Activated CD4-positive, alpha-beta T cell treated with anti-CD3 and anti-CD28 coated beads, Interleukin-2, amount 50 U/mL, for 48 hours (primary cell): ENCODE measurements at places on chromosomes 13 and 19.

DNA sequence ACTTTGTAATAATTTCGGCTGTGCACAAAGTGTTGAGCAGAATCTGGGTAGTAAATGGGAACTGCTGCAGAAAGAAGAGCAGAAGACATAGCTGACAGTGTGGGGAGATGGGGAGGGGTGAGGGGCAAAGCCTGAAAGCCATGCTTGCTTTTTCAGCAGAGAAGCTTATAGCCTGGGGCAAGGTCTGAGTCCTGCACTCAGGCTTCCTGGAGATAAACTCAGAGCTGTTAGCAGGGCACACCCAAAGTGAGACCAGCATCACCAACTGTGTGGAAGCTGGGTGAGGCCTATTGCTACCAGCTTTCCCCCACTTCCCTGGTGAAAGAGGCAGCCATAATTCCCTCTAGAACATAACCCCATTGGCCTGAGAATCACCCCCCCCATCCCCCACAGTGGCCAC lies 15.6 kb upstream of the LHFPL6 start:
- no peak for DNase-seq

GRCh38 chr13:42214446-42214845 lies 57.5 kb upstream of the AKAP11 start:
- no peak for DNase-seq

DNA sequence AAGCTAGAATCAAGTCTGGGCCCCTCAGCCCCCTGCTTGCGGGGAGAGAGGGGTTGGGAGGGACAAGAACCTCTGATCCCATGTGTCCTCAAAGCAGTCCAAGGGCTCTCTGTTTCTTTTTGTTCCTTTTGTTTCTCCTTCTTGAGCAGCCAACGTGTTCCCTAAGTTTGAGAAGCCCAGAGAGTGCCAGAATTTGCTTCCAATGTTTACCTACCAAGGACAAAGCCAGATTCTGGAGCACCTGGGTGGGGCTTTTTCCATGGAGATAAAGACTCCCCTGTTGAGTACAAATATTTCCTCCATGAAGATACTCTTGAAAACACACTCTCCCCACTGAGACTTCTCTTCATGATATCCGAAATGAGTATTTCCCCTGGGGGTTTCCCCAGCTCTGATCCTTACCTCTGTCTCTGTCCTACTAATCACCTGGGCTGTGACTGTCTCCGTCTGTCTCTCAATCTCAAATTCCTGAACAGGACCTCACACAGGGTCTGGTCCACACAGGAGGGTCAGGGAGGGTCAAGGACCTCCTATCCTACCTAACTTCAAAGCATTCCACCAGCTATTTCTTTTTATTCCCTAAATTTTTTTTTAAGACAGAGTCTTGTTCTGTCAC lies 27.4 kb downstream of the CD177 start:
- DNase-seq: no peak

DNA sequence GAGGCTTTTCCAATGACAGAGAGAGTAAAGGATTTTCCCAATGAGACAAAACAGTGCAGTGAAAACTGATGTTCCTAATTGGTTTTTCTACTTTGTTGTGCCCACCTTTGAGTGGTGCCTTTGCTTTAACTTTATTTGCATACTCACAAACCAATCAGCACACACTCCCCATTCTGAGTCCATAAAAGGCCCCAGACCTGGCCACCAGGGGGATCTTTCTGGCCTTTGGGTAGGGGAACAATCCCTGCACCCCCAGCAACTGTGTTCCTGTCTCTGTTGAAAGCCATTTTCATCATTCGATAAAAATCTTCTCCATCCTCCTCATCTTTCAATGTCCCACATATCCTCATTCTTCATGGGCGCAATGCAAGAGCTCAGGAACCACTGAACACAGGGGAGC lies 252.8 kb downstream of the B3GLCT start:
- DNase-seq: no peak

DNA sequence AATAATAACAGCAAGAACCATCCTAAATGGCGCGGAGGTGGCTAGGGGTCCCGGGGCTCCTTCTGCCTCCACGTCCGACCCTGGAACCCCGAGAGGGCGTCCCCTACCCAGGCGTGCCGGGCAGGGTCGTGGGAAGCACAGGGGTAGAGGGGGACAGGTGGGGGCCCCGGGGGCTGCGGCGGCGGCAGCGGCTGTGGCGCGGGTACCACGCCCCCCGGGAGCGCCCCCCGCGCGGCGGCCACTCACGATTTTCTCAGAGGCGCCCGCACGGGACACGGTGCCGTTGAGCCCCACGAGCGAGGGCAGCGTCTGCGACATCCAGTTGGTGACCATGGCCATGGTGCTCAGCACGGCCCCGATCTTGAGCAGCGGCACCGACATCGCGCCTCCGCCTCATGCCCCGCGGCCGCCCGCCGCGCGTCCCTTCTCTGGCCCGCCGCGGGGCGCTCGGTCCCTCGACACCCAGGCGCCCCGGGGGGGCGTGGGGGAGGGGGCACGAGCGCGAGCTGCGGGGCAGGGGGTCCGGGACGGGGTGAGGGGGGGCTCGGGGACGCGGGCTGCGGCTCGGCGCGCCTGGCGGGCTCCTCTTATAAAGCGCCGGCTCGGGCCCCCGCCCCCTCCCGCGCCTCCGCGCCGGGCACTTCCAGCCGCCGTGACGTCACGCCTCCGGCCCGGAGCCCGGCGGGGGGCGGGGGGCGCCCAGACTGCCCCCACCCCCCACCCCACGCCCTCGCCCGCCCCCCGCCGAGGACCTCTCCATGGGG lies 22.9 kb downstream of the OLFM2 start:
- DNase-seq: no peak

DNA sequence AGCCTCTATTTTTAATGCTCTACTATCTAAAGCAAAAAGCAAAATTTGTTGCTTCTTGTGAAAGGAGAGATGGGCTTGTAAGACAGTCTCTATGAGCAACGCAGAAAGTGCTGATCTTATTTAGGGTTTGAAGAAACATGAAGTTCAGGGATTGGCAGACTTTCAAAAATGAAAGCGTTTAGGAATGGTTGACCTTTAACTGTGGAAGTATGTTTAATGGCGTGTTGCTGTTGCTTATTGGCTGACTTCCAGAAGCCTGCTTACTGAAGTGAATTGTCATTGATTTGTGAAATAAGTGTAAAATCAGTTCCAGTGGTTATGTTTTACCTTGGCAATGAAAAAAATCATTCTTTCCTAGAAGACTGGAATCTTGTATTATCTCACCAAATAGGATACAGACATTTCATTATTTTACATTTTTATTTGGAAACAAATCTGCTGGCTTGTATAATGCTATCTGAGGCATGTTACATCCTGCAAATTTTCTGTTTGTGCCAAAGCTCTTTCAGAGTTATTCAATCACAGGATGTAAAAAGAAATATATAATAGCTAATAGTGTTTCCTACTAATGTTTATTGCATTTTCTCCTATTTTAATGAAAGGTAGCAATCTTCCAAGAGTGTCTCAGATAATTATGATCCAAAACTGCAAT lies 221.3 kb upstream of the SLITRK6 start:
- no peak for DNase-seq

DNA sequence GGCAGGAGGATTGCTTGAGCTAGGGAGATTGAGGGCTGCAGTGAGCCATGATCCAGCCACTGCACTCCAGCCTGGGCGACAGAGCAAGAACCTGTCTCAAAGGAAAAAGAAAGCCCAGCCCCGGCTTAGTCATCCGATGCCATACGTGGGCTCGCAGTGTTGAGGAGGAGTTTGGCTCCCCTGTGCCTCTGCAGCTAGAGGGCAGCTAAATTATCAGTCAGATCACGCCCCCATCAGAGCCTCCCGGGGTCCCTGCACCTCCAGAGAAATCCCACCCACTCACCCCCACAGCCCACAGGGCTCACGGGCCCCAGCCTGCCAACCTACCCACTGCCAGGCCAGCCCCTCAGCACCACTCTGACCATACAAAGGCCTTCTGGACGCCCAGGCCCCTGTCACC lies 27.6 kb downstream of the MAU2 start:
- DNase-seq: no peak

DNA sequence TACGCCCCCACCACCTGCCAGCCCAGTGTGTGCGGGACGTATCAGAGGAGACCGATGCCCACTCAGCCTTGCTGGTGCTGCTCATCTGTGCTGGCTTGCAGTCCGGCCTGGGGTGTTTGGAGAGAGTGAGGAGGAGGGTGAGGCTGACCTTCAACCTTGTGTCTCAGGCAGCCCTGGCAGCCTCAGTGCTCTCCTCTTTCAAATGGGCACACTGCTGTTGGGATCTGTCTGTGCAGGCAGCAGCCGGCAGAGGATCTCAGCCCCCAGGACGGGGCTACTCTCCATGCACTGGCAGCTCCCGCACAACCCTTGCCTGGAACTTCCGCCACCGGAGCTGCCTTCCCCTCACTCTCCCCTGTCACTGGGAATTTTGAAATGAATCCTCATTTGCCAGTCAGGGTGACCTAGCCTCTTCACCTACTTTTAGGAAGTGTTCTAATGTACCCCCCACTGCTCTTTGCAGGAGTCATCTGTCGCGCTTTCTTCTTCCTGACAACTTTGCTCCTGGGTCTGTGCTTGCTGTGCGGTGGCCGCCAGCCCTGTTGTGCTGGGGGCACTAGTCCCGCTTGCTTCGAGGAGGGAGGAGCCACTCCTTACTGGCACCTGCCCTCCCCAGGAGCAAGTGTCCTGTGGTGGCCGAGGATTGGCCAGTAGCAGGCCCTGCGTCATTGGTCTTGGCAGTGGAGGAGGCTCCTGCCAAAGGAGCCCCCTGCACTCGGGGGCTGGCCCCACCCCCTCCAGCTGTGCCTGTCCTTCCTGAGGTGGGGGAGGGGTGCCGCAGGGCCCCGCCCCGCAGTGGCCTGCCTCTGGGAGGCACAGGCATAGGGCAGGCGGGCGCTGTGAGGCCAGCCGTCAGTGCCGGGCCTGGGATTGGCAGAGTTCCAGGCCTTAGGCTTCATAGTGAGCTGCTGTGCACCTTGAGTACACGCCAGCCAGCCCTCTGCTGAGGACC lies 53.4 kb downstream of the TSSK6 start:
- DNase-seq: no peak

- no peak for DNase-seq
Measured at GRCh38 chr19:8831832-8832131, 322 bp downstream of the ZNF558 start.

- DNase-seq: no peak
Measured at GRCh38 chr13:76950101-76950500, 1.8 kb downstream of the ACOD1 start.

GRCh38 chr13:99496184-99497142 lies 4.8 kb upstream of the TM9SF2 start:
- DNase-seq: peak; percentile 56

DNA sequence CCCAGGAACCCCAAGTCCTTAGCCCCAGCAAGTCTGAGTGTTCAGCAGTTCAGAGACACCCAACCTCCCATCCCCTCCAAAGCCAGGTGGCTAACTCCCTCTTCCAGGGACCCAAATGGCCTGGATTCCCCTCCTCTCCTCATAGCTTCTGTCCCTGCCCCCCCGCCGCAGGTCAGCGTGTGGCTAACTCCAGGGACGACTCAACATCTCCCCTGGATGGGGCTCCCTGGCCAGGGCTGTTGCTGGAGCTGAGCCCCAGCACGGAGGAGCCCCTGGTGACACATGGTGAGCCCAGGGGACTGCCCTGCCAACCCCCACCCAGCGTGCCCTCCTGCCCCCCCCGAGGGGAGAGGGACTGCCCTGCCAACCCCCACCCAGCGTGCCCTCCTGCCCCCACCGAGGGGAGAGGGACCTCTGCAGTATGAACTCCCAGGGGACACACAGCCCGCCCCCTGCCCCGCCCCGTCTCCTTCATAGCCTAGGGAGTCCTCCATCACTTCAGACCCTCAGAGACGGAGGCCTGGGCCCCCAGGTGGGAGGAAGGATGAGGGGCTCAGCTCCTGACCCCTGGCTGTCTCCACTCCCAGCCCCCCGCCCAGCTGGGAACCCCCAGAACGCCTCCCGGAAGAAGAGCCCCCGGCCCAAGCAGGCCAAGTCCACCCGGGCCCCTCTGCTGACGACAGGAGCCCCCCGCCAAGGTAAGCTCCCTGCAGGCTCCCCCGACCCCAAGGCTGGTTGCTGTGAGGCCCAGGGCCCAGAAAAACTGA lies 1.7 kb downstream of the SSC5D start:
- DNase-seq: no peak

DNA sequence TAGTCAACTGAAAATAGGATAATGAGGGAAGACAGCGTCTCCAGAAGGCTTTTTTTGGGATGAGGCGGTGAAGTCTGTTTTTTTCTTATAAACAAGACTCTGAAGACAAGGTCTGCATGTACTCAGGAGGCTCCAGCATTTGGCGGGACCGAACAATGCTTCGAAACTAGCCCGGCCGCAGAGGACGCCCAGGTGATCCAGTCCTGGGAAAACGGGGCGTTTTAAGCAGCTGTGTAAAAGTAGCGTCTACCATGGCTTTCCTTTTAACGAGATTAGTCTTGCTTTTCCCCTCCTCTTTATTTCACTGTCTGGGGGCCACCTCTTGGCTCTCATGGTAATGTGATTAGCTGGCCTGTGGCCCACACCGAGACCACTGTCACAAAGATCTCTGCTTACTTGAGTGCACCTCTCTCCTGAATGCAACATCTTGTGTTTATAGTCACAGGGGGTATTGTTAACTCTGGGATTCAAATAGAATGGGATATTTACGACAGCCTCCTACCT lies 29.4 kb upstream of the GTF3A start:
- no peak for DNase-seq

DNA sequence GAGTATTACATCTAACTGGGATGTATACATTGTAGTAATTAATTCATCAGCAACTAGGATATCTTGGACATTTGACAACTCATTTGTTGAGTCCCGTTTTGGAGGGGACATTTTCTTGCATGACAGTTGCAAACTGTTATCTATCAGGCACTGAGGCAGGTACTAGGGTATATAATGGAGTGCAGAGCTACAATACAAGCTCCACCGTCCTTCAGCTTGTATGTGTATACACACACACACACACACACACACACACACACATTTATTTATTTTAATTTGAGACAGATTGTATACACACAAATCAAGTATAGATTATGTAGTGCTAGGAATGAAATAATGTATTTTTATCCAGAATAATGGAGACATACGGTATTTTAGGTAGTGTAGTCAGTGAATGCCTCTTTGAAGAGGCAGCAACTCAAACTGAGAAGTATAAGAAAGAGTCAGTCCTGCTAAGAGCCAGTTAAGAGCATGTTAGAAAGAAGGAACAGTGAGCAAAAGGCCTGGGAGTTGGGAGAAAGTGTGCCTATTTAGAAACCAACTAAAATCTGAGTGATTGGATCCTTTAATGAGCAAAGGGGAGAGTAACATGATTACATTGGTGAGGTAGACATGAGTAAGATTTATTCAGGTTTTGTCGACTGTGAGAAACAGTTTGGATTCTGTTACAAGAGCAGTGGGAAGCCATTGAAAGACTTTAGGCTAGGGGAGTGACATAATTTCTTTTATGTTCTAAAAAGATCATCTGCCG lies 74.5 kb downstream of the NBEA start:
- no peak for DNase-seq

DNA sequence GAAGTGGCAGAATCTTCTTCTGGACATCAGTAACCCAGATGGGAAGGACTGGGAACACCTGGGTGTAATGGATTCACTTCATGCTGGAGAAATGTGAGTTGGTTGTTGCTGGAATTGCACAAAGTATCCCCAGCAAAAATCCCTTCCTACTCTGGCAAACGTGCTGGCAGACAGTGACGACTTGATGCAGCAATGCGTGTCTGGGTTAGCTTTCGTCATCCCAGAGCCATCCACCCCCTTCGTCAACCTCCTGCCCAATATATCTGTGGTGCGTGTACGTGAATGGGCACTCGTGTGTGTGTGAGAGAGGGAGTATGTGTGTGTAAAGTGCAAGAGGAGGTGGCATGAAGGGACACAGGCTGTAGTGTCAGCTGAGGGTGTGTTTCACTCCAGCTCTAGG lies 70.9 kb downstream of the TM9SF2 start:
- no peak for DNase-seq
